ENCODE measurements at places on chromosomes 12 and 14. TPM values are rescaled to one million over a fixed set of nuclear protein-coding genes. Genes with fewer than 3 reads are reported as not detected.

FSCB gene
- total RNA-seq, result not detected

CLEC4D gene
- not detected for total RNA-seq

GALNT16 gene
- 0.06 TPM for total RNA-seq

IRAK3 gene
- total RNA-seq, result 1.8 TPM

COX8C gene
- total RNA-seq, result not detected

SLC25A21 gene
- total RNA-seq, result not detected

KANSL2 gene
- 54.3 TPM for total RNA-seq

SERPINA9 gene
- total RNA-seq, result not detected

AQP6 gene
- not detected for total RNA-seq

EIF2B2 gene
- total RNA-seq, result 27.4 TPM

RILPL1 gene
- total RNA-seq, result 3.5 TPM

DNA sequence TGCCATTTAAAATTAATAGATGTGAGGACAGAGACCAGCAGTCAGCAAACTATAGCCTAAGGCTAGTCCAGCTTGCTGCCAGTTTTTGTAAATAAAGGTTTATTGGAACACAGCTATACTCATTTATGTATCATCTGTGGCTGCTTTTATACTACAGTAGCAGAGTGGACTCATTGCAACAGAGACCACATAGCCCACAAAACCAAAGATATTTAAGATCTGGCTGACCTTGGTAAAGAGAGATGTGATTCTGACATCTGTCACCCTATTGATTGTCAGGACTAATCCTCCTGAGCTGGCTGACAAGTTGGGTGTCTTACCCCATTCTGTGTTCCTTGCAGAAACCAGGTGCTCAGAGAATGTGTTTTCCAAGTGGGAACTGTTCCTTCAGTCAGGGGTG is 99.9 kb downstream of the BEGAIN start:
- H3K36me3 ChIP-seq, result peaks cover 24% of the 10 kb centered on the region
- peaks cover 21% of the 10 kb centered on the region for H3K4me1 ChIP-seq
- peak overlapping the region; percentile 6 for H3K4me3 ChIP-seq
- no peaks in the 10 kb centered on the region for H3K27me3 ChIP-seq
- ATAC-seq, result peak; percentile 51
- H3K27ac ChIP-seq, result no peak overlapping the region

DNA sequence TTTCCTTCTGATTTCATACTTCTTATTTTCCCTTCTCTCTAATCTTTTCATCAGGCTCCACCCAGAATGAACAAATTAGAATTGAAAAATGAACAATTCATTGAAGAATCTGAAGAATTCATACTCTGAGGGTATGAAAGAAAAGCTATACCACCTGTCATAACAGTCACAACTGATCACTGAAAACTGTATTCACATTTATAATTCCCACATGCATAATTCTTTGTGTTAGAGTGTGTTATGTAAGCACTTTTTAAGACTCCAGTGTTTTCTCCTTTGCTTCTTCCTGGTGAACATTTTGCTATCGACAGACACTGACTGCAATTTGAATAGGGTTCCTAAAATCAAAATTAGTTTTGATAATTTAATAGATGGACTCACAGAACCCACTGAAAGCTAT is 271.2 kb downstream of the SLC16A7 start:
- no peaks in the 10 kb centered on the region for H3K36me3 ChIP-seq
- no peak overlapping the region for H3K27ac ChIP-seq
- H3K4me3 ChIP-seq, result no peak overlapping the region
- ATAC-seq, result no peak
- no peaks in the 10 kb centered on the region for H3K4me1 ChIP-seq
- H3K27me3 ChIP-seq, result peaks cover 15% of the 10 kb centered on the region

DNA sequence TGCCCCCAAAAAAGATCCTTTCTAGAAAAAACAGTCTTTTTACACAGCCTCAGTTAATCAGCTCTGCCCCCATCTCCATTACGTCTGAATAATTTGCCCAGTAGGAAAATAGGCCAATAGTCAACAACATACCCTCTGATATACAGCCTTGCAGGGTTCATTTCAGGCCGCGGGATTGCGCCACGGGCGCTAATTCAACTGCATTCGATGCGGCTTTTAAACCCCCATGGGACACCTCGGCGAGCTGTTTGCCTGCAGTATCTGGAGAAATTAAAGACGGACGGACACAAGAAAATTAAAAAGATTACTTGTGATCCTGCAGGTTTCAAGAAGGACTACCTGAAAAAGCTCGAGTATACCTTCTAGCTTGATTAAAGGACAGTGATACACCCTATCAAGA is 36.1 kb downstream of the ERP29 start:
- ATAC-seq, result no peak
- H3K27me3 ChIP-seq, result no peaks in the 10 kb centered on the region
- H3K36me3 ChIP-seq, result peaks cover 98% of the 10 kb centered on the region
- H3K4me3 ChIP-seq, result no peak overlapping the region

DNA sequence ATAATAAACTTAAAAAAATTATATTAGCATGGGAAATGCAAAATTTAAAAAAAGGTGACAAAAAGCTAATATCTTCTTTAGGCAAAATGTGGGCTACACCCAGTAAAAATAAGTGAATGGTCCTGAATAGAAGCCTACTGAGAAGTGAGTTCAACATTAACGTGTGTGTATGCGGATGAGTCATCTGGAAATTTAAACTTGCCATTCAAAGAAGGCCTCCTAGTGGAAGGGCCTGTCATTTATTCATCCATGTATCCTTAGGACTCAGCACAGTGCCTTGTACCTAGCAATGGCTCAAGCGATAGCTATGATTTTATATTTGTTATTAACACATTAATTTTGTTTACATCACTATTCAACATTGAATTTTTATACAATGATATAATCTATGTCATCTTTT is 226.2 kb downstream of the NUBPL start:
- no peaks in the 10 kb centered on the region for H3K36me3 ChIP-seq
- no peak overlapping the region for H3K4me3 ChIP-seq
- H3K4me1 ChIP-seq, result no peaks in the 10 kb centered on the region
- ATAC-seq, result no peak
- no peaks in the 10 kb centered on the region for H3K27me3 ChIP-seq
- H3K27ac ChIP-seq, result no peak overlapping the region

DNA sequence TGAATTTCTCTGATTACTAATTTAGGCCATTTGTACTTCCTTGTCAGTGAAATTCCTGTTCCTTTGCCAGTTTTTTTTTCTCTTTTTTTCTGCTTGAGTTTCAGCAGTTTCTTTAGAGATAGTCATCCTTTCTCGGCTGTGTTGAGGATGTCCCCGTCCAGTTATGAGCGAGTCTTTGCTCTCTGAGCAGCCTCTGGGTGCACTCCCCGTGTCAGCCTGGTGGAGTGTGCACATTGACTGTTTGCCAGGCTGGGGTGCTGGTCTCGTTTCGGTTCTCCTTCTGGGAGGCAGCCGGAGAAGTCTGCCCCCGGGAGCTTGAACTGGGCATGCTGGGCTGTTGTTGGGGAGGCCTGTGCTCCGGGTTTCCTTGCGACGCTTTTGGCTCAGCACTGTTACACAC is 3.0 kb downstream of the PACS2 start:
- ATAC-seq, result no peak
- no peaks in the 10 kb centered on the region for H3K36me3 ChIP-seq
- H3K4me1 ChIP-seq, result peaks cover 5% of the 10 kb centered on the region
- peak overlapping the region; percentile 13 for H3K4me3 ChIP-seq
- no peaks in the 10 kb centered on the region for H3K27me3 ChIP-seq

DNA sequence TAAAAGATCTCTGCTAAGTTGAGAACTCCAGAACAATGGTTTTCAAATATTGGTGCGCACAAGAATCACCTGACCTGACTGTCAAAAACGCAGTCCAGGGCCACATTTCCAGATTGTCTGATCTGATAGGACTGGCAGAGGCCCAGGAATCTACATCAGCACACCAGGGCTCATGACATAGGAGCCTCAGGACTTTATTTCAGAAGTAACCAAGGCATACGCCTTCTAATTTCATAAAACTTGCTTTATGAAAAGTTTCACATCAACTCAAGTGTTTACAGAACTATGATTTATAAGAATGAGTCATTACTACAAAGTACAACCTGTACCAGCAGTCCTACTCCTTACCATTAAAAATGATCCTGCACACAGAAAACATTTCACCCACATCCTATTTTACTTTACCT is 47.7 kb upstream of the PTPRO start:
- H3K4me1 ChIP-seq, result no peaks in the 10 kb centered on the region
- H3K4me3 ChIP-seq, result no peak overlapping the region
- no peaks in the 10 kb centered on the region for H3K36me3 ChIP-seq
- ATAC-seq, result peak; percentile 54

DNA sequence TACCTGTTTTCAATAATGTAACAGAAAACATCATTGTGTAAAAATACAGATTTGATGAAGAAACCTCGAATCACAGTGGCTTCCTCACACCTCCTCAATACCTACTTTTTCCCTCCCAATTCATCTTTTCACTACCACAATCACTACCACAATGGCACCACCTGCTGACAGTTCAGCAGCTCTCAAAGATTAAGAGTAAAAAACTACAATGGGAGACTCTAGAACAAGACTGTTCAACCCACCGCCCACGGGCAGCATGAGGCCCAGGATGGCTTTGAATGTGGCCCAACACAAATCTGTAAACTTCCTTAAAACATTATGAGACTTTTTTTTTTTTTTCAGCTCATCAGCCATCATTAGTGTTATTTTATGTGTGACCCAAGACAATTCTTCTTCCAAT is 15.2 kb downstream of the MED6 start:
- peak overlapping the region; percentile 4 for H3K27ac ChIP-seq
- peaks cover 98% of the 10 kb centered on the region for H3K36me3 ChIP-seq
- no peak for ATAC-seq

- peaks cover 12% of the 10 kb centered on the region for H3K27me3 ChIP-seq
- H3K27ac ChIP-seq, result no peak overlapping the region
- H3K4me3 ChIP-seq, result no peak overlapping the region
- no peaks in the 10 kb centered on the region for H3K4me1 ChIP-seq
These were observed 268.2 kb downstream of the PCNX1 start for GRCh38 chr14:71175491-71175890.

DNA sequence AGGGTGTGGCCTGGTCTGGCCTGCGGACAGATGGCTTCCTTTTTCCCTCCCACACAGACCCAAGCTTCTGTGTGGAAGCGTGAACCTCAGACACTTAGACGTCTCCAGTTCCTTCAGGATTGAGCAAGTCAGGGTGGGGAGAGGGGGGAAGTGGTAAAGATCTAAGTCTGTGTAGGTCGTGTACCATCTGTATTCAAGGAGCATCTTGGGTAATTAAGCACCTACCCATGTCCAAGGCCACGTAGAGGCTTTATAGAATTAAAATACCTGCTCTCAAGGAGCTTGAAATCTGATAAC is 1.7 kb downstream of the AVIL start:
- no peak overlapping the region for H3K27ac ChIP-seq
- no peak overlapping the region for H3K4me3 ChIP-seq
- H3K36me3 ChIP-seq, result peaks cover 25% of the 10 kb centered on the region
- H3K4me1 ChIP-seq, result peaks cover 5% of the 10 kb centered on the region
- ATAC-seq, result no peak

GRCh38 chr14:91252871-91253794 is 8.6 kb upstream of the GPR68 start:
- H3K36me3 ChIP-seq, result peaks cover 46% of the 10 kb centered on the region
- no peaks in the 10 kb centered on the region for H3K27me3 ChIP-seq
- H3K4me3 ChIP-seq, result peak overlapping the region; percentile 77
- H3K27ac ChIP-seq, result peak overlapping the region; percentile 89

GRCh38 chr12:81083906-81084513 is 6.1 kb downstream of the ACSS3 start:
- no peaks in the 10 kb centered on the region for H3K36me3 ChIP-seq
- peaks cover under 1% of the 10 kb centered on the region for H3K27me3 ChIP-seq
- no peak for ATAC-seq
- no peaks in the 10 kb centered on the region for H3K4me1 ChIP-seq
- H3K27ac ChIP-seq, result no peak overlapping the region

DNA sequence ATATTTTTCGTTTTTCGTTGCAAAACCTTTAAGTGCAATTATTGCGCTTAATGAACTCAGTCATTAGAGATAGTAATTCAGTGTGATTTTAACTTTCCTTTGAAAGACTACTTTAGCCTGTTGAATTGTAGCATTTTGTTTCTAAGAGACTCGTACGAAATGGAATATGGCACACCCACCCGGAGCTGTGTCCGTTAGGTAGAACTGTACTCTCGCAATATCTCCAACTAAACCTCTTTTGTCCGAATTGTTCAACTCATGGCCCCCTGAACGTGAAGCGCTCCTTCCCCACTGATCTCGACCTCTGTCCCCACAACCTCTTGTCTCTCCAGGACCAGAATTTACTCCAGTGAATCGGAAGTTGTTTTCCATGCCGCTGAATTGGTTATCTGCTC is 800 bp downstream of the PCNX4 start:
- H3K36me3 ChIP-seq, result peaks cover 24% of the 10 kb centered on the region
- ATAC-seq, result no peak
- peaks cover 17% of the 10 kb centered on the region for H3K4me1 ChIP-seq
- H3K27me3 ChIP-seq, result no peaks in the 10 kb centered on the region
- peak overlapping the region; percentile 100 for H3K4me3 ChIP-seq

- no peaks in the 10 kb centered on the region for H3K36me3 ChIP-seq
- no peak overlapping the region for H3K4me3 ChIP-seq
- H3K27me3 ChIP-seq, result no peaks in the 10 kb centered on the region
- peaks cover 29% of the 10 kb centered on the region for H3K4me1 ChIP-seq
These were observed 427.6 kb downstream of the ZFP36L1 start for GRCh38 chr14:68365228-68365627.

- peaks cover 9% of the 10 kb centered on the region for H3K4me1 ChIP-seq
- H3K27me3 ChIP-seq, result peaks cover 2% of the 10 kb centered on the region
- no peak overlapping the region for H3K27ac ChIP-seq
These were observed 85.0 kb upstream of the GTF2A1 start for GRCh38 chr14:81305743-81306142.

DNA sequence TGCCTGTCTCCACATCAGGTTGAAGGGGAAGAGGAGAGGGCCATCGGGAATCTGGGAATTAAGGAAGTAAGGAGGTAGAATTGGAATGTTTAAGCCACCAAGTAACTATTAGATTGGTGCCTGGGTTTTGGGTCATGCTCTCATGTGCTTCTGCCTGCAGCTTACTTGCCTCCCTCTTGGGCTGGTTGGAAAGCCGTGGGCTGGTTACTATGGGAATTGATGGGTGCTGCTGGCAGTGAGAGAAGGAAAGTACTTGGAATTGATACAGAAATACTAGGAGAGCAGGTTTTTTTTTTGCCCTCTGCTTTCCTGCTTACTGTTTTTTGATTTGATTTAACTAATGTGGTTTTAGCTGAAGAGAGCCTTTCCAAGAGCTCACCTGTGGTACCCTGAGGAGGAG is 493.5 kb upstream of the RGS6 start:
- no peak overlapping the region for H3K27ac ChIP-seq
- no peaks in the 10 kb centered on the region for H3K27me3 ChIP-seq
- peaks cover 10% of the 10 kb centered on the region for H3K36me3 ChIP-seq
- no peak for ATAC-seq

- H3K4me3 ChIP-seq, result no peak overlapping the region
- H3K27me3 ChIP-seq, result no peaks in the 10 kb centered on the region
These were observed 3.9 kb downstream of the RABGGTA start for GRCh38 chr14:24267516-24267915.

- H3K36me3 ChIP-seq, result peaks cover 56% of the 10 kb centered on the region
- H3K27me3 ChIP-seq, result no peaks in the 10 kb centered on the region
- no peak overlapping the region for H3K4me3 ChIP-seq
- H3K4me1 ChIP-seq, result peaks cover 5% of the 10 kb centered on the region
- no peak overlapping the region for H3K27ac ChIP-seq
These were observed 105.9 kb downstream of the RBM19 start for GRCh38 chr12:113860059-113860820.

Data from activated T-helper 17 cell treated with anti-CD3 and anti-CD28 coated beads, Interleukin-2, amount 50 U/mL, for 72 hours (primary cell).